CD4-positive, alpha-beta T cell treated with Interleukin-4 for 4 hours (primary cell): ENCODE measurements at places on chromosomes 5 and 9.

DNA sequence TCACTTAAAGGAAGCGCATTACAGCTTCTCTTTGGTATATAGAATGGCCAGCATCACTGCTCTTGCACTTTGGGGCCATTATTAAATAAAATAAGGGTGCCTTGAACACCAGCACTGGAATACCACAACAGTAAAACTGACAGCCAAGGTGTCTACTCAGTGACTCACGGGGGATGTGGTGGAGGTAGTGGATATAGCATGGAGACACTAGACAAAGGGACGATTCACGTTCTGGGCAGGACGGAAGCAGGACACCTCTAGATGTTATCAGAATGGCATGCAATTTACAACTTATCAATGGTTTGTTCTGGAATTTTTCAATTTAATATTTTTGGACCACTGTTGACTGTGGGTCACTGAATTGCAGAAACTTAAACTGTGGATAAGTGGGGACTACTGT, 32.9 kb upstream of the PDE8B start:
- no peak for DNase-seq

- DNase-seq, result no peak
Observed at GRCh38 chr5:68372161-68372560, 156.6 kb downstream of the PIK3R1 start.

DNA sequence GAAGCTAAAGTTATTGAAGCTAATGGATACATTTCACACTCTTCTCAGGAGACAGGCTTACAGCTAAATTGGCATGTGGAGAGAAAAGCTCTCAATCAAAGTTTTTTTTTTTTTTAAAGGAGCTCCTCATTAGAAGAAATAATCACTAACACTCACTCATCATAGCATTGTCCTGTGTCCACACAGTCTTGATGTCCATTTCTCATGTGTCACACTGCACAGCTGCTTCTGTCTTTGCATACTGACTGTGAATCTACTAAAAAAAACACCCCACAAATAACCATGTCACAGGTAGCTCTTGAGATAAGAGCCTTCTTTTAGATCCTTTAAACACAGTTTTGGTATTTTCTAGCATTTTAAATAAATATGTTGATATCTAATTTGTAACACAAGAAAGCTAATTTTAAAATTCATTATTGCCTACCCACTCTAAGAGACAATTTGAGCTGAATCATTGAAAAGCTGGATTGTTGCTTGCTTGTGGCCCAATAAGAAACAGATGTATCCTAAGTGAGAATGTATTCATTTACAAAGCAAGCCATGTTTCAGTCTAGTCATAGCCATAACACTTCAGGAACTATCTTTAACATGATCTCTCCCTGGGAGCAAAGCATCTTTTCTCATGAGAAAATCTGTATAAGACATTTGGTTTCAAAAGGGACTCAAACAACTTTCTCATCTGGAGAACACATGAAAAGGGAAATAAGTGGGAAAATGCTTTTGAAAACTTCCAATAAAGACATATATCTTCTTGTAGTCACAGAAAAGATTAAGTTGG, 48.1 kb upstream of the PCSK1 start:
- no peak for DNase-seq

DNA sequence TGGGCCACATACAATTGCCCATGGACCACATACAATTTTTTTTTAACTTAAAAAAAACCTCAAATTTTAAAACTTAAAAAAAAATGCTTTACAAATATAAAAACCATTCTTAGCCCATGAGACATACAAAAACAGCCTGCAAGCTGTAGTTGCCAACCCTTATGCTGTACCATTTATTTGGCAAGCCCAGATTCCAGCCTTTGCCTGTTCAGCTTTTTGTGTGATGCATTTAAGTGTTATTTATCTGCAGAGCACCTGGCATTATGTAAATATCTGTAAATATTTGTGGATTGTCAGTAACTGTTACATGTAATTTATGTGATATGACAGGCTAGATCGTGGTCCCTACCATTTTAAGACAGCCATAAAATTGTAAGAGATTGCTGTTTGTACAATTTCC, 32.6 kb downstream of the HEXB start:
- DNase-seq, result no peak

- no peak for DNase-seq
Observed at GRCh38 chr9:17361378-17361777, 217.5 kb upstream of the SH3GL2 start.

GRCh38 chr5:88937406-88937805, 54.4 kb upstream of the MEF2C start:
- no peak for DNase-seq

GRCh38 chr5:39494107-39494510, 69.3 kb upstream of the DAB2 start:
- DNase-seq, result no peak

GRCh38 chr9:36102742-36103495, 33.6 kb upstream of the GLIPR2 start:
- DNase-seq, result peak; percentile 87

DNA sequence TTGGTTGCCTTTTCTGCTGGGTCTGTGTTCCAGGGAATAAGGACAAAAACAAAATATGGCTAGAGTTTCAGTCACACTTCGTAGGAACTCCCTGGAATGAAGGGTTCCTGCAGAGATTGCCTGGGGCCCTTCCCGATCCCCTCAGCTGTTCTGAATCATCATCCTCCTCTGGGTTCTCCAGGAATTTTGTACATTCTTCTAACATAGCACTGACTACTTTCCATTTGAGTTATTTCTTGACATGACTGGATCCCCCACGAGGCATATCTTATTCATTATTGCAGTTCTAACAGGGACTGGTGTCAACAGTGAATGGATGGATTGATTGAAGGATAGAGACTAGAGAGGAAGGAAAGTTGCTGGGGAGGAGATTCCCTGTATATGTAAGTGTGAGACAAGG, 49.2 kb upstream of the TNC start:
- DNase-seq, result no peak

DNA sequence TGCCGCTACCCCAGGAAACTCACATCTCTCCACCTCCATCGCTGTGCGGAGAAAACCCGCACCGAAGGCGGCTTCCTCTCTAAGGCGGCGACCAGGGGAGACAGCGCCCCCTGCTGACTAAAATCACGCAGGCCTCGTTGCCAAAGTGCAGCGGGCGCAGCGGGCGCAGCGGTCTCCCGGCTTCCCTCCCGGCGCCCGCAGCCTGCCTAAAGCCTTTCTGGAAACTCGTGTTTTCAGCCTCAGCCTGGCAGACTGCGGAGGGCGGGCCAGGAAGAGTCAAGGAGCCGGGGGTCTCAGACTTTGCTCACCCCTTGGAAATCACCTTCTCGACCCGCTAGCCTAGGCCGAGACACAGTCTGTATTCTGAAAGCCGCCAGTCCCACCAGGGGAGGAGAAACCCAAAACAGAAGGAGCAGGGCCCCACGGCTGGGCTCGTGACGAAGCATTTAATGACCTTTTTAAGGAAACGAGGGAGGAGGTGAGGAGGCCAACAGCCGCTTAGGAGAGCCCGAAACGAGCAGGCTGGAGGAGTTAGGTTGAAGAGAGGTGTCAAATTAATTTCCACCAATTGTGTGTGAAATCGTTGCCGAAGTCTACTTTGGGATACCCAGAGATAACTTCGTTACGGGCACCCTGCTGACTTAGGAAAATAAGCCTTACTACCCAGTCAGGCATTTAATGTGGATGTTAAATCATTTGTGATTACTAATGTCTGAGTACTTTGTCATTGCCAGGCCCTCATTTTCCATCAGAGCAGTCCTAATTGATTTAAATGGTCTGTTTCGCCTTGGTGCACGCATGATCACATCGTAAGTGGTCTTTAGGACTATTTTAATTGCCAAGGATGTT, 7.3 kb upstream of the FOXB2 start:
- DNase-seq, result peak; percentile 28

DNA sequence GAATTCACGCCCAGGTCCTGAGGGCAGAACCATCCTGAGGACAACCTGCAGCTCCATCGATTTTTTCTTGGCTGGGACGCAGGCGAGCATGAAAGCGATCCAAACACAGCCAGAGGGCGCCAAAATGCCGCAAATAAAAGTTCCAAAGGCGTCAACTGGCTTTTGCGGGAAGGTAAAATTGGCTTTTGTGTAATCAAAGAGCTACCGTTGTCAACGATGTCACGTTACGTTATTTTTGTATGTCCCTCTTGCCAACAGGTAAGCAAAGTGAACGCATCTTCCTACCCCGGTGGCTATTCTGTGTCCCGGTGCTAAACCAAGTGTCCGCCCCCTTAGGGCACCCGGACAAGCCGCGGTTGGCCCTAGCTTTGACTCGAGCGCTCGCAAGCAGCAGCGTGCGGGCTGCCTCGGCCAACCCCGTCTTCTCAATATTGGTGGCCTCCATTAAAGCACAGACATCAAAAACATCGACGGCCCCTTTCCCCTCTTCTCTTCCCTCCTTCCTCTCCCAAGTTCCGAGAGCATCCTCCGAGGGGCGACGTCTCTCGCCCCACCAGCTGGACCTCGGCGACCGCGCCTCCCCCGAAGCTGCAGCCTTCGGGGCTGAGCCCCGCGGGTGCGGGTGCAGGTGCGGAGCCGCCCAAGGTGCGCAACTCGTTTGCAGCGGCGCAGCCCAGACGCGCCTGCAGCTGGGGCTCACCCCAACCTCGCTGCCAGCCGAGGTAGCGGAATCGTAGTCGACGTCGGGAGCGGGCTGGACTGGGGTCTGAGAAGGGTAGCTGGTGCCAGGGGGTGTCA, 1.1 kb upstream of the BASP1 start:
- peak; percentile 27 for DNase-seq

DNA sequence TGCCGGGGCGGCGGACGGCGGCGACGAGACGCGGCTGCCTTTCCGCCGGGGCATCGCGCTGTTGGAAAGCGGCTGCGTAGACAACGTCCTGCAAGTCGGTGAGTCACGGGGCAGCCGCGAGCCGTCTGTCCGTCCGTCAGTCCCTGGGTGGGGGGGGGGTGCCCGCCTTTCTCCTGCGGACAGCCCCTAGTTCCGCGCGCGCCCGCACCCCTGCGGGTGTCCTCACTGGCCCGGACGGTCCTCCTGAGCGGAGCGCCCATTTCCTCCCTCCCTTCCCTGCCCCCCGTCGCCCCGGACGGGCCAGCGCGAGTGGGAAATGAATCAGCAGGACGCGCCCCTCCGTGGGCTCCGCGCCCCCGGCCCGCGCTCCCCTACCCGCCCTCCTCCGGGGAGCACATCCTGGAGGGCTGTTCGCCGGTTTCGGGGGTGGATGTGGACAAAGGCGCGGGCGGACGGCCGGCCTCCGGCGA, 828 bp downstream of the ZSWIM6 start:
- no peak for DNase-seq

GRCh38 chr5:64947031-64947430, 178.3 kb downstream of the CWC27 start:
- DNase-seq, result no peak

- DNase-seq, result no peak
Observed at GRCh38 chr5:10552183-10553143, 11.4 kb upstream of the ANKRD33B start.

DNA sequence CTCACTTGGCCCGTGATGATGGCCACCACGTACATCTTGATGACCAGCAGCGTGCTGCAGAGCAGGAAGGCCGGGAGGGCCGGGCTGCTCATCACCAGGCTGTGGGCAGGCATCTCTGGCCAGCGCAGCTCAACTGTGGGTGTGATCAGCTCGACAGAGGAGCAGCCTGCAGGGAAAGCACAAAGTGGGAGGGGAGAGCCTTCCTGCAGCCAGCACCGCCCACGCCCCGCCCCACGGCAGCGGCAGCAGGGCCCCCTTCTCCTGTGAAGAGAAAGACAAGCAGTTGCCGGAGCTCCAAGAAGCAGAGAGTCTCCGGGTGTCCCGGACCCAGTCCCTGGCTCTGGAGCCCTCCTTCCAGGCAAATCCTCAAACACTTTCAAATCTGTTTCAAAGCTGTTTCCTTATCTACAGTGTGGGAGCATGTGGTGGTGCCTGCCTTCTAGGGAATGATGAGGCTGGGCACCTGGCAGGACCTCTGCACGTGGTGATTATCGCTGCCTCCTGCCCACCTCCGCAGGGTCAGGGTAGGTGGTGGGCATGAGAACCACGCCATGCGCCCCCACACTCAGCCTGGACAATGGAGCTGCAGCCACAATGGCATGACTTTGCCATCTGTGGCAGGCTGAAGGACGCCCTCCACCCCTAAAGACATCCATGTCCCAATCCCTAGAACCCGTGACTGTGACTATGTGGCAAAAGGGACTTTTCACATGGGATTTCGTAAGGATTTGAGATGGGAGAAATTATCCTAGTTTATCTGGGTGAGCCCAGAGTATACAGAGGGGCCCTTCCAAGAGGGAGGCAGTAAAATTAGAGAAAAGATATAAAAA, at the start of gene PTGES:
Gene PTGES (minus strand): TSS at position 143 of the 830 bp plus-strand sequence. CDS start 30 bp downstream, at position 113.
- DNase-seq, result peak; percentile 34

DNA sequence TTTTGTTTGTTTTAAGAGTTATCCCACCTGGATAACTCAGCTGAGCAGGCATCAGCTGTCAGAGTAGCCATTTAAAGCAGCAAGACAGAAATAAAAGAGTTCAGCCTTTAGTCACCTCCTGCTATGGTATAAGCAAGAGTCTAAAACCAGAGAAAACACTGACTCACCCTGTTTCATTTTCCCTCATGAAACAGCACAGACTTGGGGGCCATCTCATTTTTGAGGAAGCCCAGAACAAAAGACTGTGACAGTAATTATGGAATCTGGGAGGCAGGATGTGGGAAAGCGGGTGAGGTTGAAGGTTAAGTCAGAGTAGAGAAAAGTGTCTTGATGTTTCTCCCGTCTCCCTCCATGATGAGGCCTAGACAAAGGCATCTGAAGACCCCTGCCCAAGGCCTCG, 90.2 kb upstream of the FAM174A start:
- no peak for DNase-seq

DNA sequence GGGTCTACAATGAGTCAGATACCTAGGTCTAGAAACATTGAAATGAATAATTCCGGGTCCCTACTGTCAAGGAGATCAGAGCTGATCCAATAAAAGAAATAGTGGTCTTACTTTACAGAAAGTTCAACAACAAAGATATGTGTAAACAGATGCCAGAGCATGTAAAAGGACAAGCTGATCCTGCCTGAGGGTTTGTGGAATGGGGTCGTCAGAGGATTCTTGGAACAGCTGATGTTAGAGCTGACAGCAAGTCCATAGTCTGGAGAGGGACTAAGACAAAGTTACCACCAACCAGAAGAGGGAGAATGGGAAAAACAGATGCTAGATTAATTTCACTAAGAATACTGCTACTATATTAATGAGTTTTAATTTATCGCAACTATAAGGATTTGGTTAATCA, 71.5 kb downstream of the FREM1 start:
- DNase-seq, result no peak

DNA sequence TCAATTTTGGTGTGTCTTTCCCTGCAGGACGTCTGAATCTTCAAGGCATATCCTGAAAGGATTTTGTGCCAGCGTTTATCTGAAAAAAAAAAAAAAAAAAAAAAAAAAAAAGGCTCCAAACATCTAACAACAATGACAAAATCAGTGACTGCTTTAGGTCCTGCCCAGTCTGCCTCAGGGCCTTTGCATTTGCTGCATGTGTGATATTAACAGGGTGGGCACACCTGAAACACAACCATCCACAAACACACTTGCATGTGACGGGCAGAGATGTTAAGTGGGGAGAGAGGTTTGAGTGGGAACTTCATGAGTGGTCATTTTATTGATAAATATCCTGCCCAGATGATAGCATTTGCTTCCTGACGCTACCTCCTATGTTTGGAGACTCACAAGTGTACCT, 82.4 kb upstream of the SAP30L start:
- no peak for DNase-seq
